Mesothelial cell of epicardium (in vitro differentiated cells): ENCODE measurements at places on chromosomes 6 and 20.

DNA sequence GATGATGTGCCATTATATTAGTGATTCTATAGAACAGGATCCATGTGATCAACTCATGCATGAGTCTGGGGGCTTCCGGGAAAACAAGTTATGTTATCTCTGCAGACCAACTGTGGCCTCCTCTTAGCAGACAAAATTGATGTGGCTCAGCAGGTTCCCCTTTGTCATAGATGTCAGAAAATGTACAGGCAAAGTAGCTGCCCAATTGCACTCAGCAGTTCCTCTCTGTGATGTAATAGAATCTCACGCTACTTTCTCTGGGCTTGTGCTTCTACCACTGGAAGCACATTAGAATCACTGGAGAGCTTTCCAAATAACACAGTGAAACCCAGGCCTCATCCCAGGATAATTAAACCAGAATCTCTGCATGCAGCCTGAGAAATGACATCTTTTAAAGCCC lies 253.1 kb downstream of the SLC24A3 start:
- no peak for DNase-seq

GRCh38 chr6:140909156-140909555 lies 1223.6 kb upstream of the GJE1 start:
- no peak for DNase-seq

- DNase-seq: no peak
These were observed 2.1 kb downstream of the TGM6 start for GRCh38 chr20:2382833-2383232.

DNA sequence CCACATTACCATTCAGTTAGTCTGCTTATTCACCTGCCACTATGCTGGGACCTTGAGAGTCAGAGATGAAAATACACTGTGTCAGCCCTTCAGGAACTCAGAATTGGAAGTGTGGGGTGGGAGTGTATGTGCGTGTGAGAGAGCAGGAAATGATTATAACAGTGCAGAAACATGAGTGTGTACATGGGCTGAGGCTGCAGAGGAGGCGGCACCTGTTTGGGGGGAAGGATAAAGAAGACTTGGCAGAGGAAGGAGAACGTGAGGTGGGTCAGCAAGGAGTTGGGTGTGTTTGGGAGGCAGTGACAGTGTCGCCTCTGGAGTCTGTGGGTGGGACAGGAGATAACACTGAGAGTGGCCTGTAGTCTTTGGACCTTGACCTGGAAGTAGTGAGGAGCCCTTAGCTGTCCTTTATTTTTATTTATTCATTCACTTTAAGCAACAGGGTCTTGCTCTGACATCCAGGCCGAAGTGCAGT lies 3.1 kb downstream of the CHMP4B start:
- no peak for DNase-seq

- DNase-seq: peak; percentile 54
These were observed 22.7 kb upstream of the ZNF184 start for GRCh38 chr6:27495386-27496135.

GRCh38 chr6:87152526-87152955 lies 2.8 kb upstream of the ZNF292 start:
- no peak for DNase-seq

DNA sequence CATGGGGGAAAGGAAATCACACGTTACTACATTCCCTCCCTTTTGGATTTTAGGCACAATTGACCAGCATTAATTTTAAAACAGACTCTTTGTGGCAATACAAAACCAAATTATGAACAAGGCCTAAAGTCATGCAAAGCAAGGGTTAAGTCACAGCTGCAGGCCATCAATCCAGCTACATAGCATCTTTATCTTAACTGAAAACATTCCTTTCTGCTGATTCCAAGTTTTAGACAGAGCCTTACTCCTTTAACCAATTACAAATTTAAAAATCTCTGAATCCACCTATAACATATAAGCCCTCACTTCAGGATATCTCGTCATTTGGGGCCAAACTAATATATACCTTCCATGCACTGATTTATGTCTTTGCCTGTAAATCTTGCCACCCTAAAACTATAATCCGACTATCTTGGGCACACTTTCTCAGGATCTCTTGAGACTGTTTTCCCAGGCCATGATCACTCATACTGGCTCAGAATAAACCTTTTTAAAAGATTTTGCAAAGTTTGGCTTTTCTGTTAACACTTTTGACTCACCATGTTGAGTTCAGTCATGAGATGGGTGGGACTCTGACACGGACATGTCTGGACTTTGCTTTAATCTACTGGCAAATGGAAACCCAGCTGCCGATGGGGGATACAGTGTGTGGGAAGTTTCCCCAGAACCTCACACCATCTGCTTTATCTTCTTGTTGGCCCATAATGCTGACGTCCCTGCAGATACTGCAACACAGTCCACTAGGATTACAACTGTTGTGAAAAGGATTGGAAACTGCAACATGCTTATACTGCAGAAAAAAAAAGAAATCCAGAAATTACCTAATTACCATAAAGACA lies 757.0 kb downstream of the PTPRT start:
- DNase-seq: no peak

GRCh38 chr20:49276961-49277785 lies 684 bp downstream of the ZNFX1 start:
- no peak for DNase-seq

DNA sequence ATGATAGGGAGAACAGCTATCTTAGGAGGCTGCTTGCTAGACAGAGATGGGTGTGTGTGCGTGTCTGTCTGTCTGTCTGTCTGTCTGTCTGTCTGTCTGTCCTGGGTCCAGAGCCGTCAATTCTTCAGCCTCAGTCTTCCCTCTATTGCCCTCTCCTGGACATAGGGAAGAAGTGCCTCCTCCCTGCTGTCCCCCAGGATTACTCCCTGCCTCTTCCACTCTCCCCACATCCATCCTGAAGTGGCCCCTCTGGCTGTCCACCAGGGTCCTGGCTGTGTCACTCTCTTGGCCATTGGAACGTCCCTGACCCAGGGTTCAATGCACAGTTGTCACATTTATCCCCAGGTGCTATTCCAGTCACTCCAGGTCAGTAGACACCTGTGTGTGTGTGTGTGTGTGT lies 10.2 kb downstream of the TREML2 start:
- no peak for DNase-seq

GRCh38 chr6:45424451-45424861 lies 46.7 kb upstream of the SUPT3H start:
- DNase-seq: no peak

DNA sequence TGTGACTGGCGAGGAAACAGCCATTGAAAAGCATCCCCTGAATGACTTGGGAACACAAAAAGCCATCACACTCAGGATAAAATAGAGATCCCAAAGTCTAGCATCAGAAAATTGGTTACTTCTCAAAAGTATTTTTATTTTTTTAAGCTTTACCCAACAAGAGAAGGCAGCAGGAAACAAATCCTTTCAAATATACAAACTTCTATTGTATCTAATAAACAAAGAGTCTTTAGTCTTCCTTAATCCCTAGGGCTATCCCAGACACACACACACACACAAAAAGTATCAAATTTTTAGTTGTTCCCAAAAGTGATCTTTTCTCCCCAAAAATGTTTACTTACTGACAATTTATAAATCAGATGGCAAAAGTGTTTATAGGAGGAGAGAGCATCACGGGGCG lies 33.2 kb upstream of the MARCKS start:
- no peak for DNase-seq

DNA sequence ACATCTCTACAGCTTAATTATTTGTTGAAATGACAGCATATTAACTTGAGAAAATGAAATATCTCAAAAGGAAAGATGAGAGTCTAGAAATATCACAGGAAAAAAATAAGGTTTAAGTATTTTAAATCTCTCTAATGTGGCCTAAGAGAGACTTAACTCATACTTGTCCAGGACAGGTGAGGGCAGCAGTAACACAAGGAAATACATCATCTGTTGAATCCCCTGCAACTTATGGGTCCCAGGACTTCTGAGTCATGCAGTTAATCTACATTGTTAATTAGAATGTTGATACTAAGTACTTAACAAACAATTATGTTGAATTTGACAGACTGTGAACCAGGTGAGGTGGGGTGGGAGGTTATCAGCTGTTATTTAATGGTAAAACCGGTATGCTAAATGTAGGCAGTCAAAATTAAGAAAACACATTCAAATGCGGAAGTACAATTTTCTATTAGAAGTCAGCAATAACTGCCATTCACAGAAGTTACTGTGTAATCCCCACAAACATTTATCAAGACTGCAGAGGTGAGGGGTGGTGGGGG lies 87.9 kb downstream of the CEP57L1 start:
- no peak for DNase-seq

DNA sequence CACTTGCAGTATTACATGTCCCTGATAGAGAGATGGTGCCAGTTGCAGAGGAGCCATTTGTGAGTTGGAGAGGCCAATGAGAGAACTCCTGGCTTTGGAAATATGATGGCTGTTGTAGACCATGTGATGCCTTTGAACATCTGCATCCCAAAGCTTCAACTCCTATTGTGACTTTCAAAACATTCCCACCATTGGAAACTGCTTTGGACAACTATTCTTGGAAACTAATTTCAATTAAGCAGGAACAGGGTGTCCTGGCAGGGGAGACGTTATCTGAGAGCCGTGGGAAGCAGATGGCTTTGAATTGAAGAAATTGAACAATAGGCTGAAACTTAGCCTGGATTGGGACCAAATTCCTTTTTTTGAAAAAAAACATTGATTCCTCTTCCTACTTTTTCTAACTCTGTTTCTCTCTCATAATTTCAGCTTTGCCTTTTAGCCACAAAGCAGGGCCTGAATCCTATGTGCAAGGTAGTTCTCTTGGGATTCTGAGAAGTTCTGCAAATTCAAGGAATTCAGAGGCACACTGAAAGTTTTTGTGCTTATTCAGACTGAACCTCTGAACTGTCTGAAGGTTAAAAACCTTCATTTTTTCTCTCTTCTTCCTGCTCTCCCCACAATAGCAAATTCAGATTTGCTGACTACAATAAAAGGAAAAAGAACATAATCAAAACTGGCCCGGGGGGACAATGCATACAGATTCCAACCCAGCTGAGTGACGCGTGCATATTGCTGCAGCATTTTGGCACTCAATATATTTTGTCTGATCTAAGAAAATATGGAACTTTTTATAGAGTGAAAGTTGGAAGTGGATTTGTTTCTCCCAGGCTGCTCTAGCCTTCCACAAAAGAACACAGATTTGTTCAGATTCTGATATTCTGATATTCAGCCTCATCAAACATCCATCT lies 720.4 kb upstream of the CHD6 start:
- no peak for DNase-seq

- peak; percentile 84 for DNase-seq
These were observed 78.8 kb downstream of the CDS2 start for GRCh38 chr20:5205348-5206210.

GRCh38 chr20:17660667-17661066 lies 21.4 kb downstream of the RRBP1 start:
- no peak for DNase-seq

- no peak for DNase-seq
These were observed 10.4 kb upstream of the TRIB3 start for GRCh38 chr20:370151-370600.
